NB4 (cell line): ENCODE measurements at places on chromosomes 4 and X.

DNA sequence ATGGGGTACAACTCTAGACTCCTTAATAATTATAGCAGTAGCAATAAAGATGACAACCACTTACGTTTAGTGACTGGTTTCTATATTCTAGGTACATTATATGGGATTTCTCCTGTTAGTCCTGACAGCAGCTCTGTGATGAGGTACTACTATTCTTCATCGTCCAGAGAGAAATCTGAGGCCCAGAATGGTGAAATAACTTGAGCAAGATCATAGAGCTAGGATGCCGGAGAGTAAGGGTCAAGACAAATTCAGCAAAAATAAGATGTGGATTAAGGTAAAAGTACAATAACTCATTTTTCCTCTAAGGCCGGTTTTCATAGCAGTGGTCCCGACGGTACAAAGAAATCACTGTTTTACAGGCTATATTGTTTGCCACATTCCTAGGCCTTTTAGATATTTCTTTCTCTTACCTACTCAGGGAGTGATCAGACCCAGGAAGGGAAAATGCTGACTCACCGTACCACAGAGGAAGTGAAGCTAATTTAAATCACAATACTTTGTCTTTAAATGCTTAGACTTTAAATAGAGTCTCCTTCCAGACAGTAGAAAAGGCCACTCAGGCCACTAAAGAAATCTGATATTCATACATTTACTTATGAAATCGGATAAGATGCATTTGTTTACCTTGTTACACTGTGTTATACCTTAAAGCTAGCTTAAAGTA lies 2023.0 kb upstream of the AGA start:
- peak; percentile 62 for DNase-seq

DNA sequence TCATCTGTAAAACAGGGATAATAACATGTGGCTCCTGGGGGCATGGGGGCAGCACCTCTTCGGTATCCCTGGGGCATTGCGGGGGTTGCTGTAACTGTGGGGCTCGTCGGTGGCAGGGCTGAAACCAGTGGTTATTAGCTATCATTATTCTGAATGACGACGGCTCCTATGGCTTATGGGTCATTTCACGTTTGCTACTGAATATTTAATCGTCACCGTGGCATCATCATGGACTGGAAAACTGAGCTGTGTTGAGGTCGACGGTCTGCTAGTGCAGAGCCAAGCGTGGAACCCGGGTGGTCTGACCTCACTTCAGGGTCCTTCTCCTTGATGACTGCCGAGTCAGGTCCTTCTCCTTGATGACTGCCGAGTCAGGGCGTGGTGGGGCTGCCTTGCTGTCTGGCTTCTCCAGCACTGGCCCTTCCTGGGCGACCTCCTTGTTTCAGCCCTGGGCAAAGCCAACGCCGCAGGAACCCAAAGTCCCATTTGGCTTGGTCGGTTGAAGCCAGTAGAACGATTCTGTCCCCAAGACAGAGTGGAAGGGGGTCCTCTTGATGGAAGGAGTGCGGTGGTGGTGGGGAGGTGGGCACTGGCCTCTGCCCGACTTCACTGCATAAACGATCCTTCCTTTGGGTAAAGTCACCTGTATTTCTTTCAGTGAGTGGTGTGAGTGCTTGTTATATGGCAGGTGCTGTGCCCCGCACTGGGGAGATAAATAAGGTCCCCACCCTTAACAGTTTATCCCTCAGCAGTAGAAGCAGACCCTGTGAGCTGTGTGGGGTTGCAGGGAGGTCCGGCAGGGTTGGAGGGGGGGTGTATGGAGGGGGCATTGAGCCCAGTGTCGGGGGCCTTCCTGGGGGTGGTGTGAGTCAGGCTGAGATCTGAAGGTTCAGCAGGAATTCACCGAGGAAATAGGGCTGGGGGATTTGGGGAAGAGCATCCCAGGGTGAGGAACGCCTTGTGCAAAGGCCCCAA lies 40.8 kb downstream of the PSAPL1 start:
- no peak for DNase-seq

GRCh38 chr4:183434666-183435190 lies 9.7 kb upstream of the CDKN2AIP start:
- DNase-seq, result no peak

DNA sequence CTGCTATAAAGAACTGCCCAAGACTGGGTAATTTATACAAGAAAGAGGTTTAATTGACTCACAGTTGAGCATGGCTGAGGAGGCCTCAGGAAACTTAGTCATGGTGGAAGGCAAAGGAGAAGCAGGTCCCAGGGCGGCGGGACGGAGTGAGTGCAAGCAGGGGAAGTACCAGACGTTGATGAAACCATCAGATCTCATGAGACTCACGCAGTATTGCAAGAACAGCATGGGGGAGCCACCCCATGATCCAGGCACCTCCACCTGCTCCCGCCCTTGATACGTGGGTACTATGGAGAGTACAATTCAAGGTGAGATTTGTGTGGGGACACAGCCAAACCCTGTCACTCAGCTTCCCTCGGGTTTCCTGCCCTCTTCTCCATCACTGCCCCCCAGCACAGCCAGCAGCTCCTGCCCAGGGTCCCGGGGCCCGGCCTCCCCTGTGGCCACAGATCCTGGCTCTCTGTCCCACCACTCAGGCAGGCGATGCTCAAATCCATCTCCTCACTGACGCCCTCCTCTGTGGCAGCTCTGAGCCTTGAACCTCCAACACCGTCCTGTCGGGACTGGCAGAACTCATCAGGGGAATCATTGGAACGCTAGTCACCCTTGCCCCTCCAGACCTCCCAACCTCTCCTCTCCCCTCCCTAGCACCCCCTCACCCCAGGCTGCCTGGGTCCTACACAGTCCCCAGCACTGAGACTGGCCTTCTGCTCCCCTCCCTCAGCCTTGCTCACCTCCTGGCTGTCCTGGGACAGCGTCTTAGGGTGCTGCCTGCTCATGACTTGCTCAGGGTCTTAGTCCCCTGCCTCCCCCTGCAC lies 37.6 kb downstream of the FGFRL1 start:
- DNase-seq, result peak; percentile 89

GRCh38 chrX:69100478-69100877 lies 64.8 kb downstream of the PJA1 start:
- DNase-seq, result no peak

DNA sequence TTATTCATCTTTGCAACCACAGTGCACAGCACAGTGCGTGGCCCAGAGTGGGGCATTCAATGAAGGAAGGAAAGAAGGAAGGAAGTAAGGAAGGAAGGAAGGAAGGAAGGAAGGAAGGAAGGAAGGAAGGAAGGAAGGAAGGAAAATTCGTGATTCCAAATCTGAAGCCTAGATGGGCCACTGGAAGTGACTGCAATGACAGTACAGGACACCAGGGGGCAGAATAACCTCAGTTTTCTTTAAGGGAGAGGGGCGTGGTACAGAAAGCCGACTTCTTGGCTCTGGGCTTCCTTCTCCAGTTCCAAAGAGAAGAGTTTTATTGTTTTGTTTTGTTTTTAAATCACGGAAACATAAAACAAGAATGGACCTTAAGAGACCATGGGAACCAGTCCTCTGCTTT lies 47.8 kb downstream of the APLN start:
- peak; percentile 52 for DNase-seq

DNA sequence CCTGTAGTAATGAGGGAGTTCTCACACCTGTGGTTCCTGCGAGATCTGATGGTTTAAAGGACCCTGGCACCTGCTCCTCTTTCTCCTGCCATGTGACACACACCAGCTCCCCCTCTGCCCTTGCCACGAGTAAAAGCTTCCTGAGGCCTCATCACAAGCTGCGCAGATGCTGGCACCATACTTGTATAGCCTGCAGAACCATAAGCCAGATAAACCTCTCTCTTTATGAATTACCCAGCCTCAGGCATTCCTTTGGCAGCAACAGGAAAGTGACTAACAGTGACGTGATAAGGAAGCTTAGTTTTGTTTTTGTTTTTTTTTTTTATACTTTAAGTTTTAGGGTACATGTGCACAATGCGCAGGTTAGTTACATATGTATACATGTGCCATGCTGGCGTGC lies 130.9 kb downstream of the AFAP1 start:
- DNase-seq, result no peak

- no peak for DNase-seq
Measured at GRCh38 chr4:26819026-26819425, 41.6 kb upstream of the STIM2 start.

DNA sequence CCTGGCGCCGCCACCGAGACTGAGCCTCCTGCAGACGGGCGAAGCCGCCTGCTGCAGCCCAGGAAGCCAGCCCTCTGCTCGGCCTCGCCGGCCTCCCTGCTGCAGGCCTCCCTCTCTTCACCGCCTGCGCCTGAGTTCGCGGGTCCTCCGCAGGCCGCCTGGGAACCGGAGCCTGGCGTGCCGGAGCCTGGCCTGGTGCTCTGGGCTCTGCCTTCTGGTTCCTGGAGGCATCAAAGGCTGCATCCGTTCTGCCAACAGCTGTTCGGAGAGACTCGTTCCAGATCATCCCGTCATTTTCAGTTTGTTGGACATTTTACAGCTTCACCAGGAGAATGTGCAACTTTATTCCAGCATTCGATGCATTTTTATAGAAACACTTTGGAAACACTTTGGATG lies 178.0 kb downstream of the DCLK2 start:
- no peak for DNase-seq
